Esophagus muscularis mucosa (tissue), 4 donors: ENCODE measurements at places on chromosomes 7 and 10. TPM values are rescaled to one million over a fixed set of nuclear protein-coding genes. Genes with fewer than 3 reads are reported as not detected.

TMEM178B gene
- 1.3 TPM for total RNA-seq

DNA sequence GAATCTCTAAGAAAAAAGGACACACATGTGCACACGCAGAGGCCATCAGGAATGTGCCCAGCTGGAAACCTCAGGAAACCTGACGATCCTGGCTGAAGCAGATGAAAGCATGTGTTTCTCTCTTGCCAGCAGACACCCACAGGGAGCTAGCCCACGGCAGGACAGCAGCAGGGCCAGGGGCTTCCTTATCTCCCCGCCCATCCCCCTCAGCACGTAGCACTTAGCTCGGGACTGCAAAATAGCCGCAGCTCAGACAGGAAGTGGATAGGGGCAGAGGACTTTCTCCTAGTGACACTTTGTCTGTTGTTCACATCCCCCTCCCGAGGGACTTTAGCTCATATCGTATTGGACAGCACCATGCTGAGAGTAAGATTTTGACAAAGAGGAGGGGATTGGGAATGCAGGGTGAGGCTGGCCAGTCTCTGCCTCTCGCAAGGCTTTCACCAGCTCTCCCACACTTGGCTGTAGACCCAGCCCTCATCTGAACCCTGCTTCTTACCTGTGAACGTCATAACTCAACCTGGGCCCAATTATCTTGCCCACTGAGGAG lies 63.8 kb downstream of the MKI67 start:
- H3K27me3 ChIP-seq, result no peaks in the 10 kb centered on the region
- H3K36me3 ChIP-seq, result peaks cover 76% of the 10 kb centered on the region
- H3K27ac ChIP-seq, result peak overlapping the region; percentile 19

- peaks cover 14% of the 10 kb centered on the region for H3K4me1 ChIP-seq
- DNase-seq, result no peak
- no peaks in the 10 kb centered on the region for H3K27me3 ChIP-seq
- no peak overlapping the region for H3K4me3 ChIP-seq
- H3K27ac ChIP-seq, result no peak overlapping the region
Measured at GRCh38 chr10:30118590-30118989, 59.2 kb upstream of the JCAD start.

DNA sequence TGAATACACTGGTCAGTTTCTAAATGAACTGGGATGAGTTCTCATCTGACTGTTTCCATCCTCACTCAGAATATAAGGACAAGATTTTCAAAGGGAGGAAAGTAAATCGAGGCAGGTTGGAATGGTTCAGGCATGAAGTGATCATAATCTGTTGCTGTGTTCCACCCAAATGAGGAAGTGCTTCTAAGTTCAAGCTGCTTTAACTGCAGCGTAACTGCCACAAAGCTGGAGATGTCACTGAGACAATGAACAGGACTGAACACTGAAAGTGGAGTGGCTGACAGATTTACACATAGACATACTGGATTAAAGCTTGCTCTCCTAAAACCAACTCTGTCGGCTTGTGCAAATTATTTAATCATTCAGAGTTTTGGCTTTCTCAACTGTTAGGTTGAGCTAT lies 66.6 kb downstream of the GPR37 start:
- no peak overlapping the region for H3K4me3 ChIP-seq
- H3K27me3 ChIP-seq, result no peaks in the 10 kb centered on the region
- H3K4me1 ChIP-seq, result no peaks in the 10 kb centered on the region
- H3K36me3 ChIP-seq, result no peaks in the 10 kb centered on the region

DNA sequence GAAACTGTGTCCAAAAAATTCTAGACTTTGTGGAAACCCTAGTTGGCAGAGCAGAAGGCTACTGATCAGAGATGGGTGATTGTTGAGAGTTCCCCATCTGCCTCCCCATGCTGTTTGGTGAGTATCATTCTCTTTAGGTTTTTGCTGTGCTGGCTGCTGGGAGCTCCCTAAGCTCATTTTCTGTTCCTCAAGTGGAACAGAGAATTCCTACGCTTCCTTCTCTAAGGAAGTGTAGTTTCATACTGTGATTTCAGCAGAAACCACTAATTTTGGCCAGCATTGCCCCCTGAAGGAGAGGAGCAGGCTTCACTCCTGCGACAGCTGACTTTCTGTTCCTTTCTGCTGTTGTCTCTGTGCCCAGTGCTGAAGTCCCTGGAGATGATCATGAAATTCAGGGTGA lies 355.3 kb upstream of the NPVF start:
- H3K27me3 ChIP-seq, result no peaks in the 10 kb centered on the region
- DNase-seq, result no peak
- no peak overlapping the region for H3K27ac ChIP-seq
- H3K4me3 ChIP-seq, result no peak overlapping the region
- H3K36me3 ChIP-seq, result no peaks in the 10 kb centered on the region
- no peaks in the 10 kb centered on the region for H3K4me1 ChIP-seq

GRCh38 chr7:118352867-118353453 lies 128.5 kb downstream of the ANKRD7 start:
- H3K4me1 ChIP-seq, result no peaks in the 10 kb centered on the region
- H3K4me3 ChIP-seq, result no peak overlapping the region
- no peaks in the 10 kb centered on the region for H3K27me3 ChIP-seq
- H3K27ac ChIP-seq, result no peak overlapping the region

DNA sequence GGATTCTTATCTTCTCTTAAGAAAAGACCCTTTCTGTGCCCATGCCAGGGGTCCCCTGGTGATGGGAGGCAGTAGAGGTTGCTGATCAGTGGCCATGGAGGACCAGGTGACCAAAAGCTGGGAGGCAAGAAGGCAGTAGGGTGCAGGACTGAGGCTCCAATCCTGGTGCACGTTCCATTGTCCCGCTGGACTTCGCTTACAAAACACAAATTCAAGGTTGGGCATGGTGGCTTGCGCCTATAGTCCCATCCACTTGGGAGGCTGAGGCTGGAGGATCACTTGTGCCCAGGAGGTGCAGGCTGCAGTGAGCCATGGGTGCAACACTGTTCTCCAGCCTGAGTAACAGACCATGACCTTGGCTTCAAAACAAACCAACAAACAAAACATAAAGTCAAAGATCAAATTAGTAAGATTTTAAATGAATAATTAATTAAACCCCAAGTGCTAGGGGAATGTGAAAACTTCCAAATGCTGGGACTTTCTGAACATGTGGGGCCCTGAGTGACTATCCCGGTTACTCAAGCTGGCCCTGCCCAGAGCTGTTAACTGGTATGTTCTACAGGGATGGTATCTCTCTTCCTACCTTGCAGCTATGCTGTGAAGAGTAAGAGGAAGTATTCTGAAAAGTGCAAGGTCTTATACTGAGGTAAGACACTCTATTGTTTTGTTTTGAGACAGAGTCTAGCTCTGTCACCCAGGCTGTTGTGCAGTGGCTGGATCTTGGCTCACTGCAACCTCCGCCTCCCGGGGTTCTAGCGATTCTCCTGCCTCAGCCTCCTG lies 97.6 kb downstream of the LYZL2 start:
- H3K27me3 ChIP-seq, result no peaks in the 10 kb centered on the region
- no peak overlapping the region for H3K4me3 ChIP-seq
- peaks cover 18% of the 10 kb centered on the region for H3K4me1 ChIP-seq
- H3K27ac ChIP-seq, result no peak overlapping the region
- DNase-seq, result no peak

DNA sequence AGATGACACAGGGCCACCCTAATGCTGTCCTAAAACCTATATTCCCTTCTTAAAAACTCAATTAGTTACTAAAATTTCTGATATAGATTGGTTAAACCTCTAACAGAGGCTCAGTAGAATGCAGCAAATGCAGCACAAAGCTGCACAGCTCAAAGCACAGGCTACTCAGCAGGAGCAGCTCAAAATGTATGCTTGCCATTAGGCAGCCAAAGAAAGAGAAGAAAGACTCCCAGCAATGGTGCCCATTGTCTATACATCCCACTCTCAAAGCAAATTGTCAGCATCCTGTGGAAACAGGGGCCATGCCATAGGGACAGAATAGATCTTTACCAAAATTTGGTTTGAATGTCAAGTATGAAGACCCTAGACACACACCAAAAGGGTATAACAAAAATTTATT lies 73.5 kb downstream of the TFPI2 start:
- H3K4me1 ChIP-seq, result no peaks in the 10 kb centered on the region
- no peaks in the 10 kb centered on the region for H3K36me3 ChIP-seq
- DNase-seq, result no peak
- H3K4me3 ChIP-seq, result no peak overlapping the region
- H3K27me3 ChIP-seq, result no peaks in the 10 kb centered on the region
- no peak overlapping the region for H3K27ac ChIP-seq

GRCh38 chr7:22074897-22075296 lies 129.2 kb upstream of the CDCA7L start:
- no peaks in the 10 kb centered on the region for H3K36me3 ChIP-seq
- H3K27me3 ChIP-seq, result no peaks in the 10 kb centered on the region
- H3K4me3 ChIP-seq, result no peak overlapping the region
- peaks cover 9% of the 10 kb centered on the region for H3K4me1 ChIP-seq
- H3K27ac ChIP-seq, result no peak overlapping the region

GRCh38 chr10:63352976-63353375 lies 112.8 kb downstream of the JMJD1C start:
- H3K27me3 ChIP-seq, result no peaks in the 10 kb centered on the region
- no peaks in the 10 kb centered on the region for H3K36me3 ChIP-seq
- peaks cover 11% of the 10 kb centered on the region for H3K4me1 ChIP-seq
- no peak overlapping the region for H3K27ac ChIP-seq

PDGFA gene
- 88.0 TPM for total RNA-seq

GRCh38 chr7:94540428-94540827 lies 30.8 kb downstream of the CASD1 start:
- no peak overlapping the region for H3K27ac ChIP-seq
- no peak for DNase-seq
- H3K4me1 ChIP-seq, result no peaks in the 10 kb centered on the region
- peaks cover 33% of the 10 kb centered on the region for H3K36me3 ChIP-seq

CYP3A7 gene
- total RNA-seq, result 0.34 TPM

- no peak for DNase-seq
- no peak overlapping the region for H3K27ac ChIP-seq
- no peak overlapping the region for H3K4me3 ChIP-seq
- H3K27me3 ChIP-seq, result no peaks in the 10 kb centered on the region
Measured at GRCh38 chr7:124059375-124059774, 26.5 kb upstream of the TMEM229A start.

GRCh38 chr10:86164174-86164774 lies 202.3 kb downstream of the GRID1 start:
- no peaks in the 10 kb centered on the region for H3K4me1 ChIP-seq
- no peak overlapping the region for H3K27ac ChIP-seq
- no peak for DNase-seq
- H3K4me3 ChIP-seq, result no peak overlapping the region
- H3K27me3 ChIP-seq, result no peaks in the 10 kb centered on the region

SGCE gene
- total RNA-seq, result 135 TPM

GRCh38 chr10:43679509-43679908 lies 30.8 kb upstream of the ZNF32 start:
- H3K4me3 ChIP-seq, result no peak overlapping the region
- H3K36me3 ChIP-seq, result no peaks in the 10 kb centered on the region
- no peak for DNase-seq
- peaks cover 44% of the 10 kb centered on the region for H3K4me1 ChIP-seq
- H3K27me3 ChIP-seq, result no peaks in the 10 kb centered on the region

GRCh38 chr7:51072281-51072680 lies 244.3 kb downstream of the COBL start:
- H3K4me1 ChIP-seq, result peaks cover 50% of the 10 kb centered on the region
- H3K27me3 ChIP-seq, result no peaks in the 10 kb centered on the region
- H3K36me3 ChIP-seq, result no peaks in the 10 kb centered on the region
- DNase-seq, result peak; percentile 8

GRCh38 chr7:112361154-112361553 lies 89.1 kb upstream of the IFRD1 start:
- H3K4me3 ChIP-seq, result no peak overlapping the region
- no peak overlapping the region for H3K27ac ChIP-seq
- DNase-seq, result no peak
- H3K4me1 ChIP-seq, result no peaks in the 10 kb centered on the region
- no peaks in the 10 kb centered on the region for H3K36me3 ChIP-seq

GRCh38 chr7:152579070-152579469 lies 96.9 kb downstream of the XRCC2 start:
- H3K4me3 ChIP-seq, result no peak overlapping the region
- no peaks in the 10 kb centered on the region for H3K36me3 ChIP-seq
- H3K27ac ChIP-seq, result no peak overlapping the region
- no peak for DNase-seq

NEUROD6 gene
- not detected for total RNA-seq

- DNase-seq, result no peak
- H3K4me3 ChIP-seq, result no peak overlapping the region
- no peaks in the 10 kb centered on the region for H3K4me1 ChIP-seq
- no peaks in the 10 kb centered on the region for H3K36me3 ChIP-seq
- H3K27ac ChIP-seq, result no peak overlapping the region
Measured at GRCh38 chr7:146892151-146892550, 775.5 kb downstream of the CNTNAP2 start.

- peaks cover 19% of the 10 kb centered on the region for H3K4me1 ChIP-seq
- DNase-seq, result no peak
- H3K27ac ChIP-seq, result no peak overlapping the region
- no peaks in the 10 kb centered on the region for H3K36me3 ChIP-seq
Measured at GRCh38 chr10:117554241-117554814, 11.8 kb downstream of the EMX2 start.

NEUROG3 gene
- total RNA-seq, result not detected

- no peak for DNase-seq
- H3K27me3 ChIP-seq, result no peaks in the 10 kb centered on the region
- H3K36me3 ChIP-seq, result no peaks in the 10 kb centered on the region
- peaks cover 3% of the 10 kb centered on the region for H3K4me1 ChIP-seq
Measured at GRCh38 chr7:90599892-90600555, 3.9 kb downstream of the CDK14 start.

DNA sequence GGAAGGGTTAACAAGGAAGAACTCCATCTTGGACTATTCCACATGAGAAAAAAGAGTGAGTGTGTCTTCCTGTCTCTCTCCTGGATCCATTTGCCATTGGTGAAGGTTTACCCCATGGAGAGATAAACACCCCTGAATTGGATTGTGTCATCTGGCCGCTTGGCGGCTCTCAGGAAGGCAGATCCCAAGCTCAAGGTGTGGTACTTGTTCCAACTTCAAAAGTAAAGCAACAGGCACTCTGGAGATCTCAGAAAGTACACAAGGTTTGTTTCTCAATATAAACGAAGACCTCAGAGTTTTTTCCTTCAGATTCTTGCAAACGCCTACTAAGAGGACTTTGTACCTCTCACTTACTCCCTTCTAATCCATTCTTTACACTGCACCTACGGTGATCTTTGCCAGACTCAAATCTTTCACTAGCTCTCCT lies 116.7 kb downstream of the REEP3 start:
- H3K27me3 ChIP-seq, result no peaks in the 10 kb centered on the region
- H3K4me1 ChIP-seq, result peaks cover 2% of the 10 kb centered on the region
- H3K27ac ChIP-seq, result no peak overlapping the region
- DNase-seq, result no peak
- H3K36me3 ChIP-seq, result no peaks in the 10 kb centered on the region
